ENCODE measurements at places on chromosomes 2 and 18. TPM values are rescaled to one million over a fixed set of nuclear protein-coding genes. Genes with fewer than 3 reads are reported as not detected.

DNA sequence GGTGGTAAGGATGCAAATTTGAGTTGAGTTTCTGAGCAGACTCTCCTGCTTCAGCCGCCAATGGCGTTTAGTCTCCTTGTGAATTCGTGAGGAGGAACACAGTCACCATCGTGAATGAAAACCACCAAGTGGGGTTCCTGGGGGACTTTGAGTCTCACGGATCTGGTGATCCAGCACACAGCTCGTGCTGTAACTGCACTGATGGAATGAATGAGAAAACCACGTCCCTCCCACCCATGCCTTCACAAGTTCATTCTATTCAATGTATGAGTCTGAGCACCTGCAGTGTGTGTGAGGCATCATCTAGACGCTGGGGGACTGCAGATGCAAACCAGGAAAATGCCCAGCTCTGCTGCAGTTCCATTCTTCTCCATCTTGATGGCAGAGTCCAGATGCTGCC, 127.9 kb downstream of the PIEZO2 start:
- H3K36me3 ChIP-seq = no peaks in the 10 kb centered on the region
- H3K27me3 ChIP-seq = no peaks in the 10 kb centered on the region
- H3K4me1 ChIP-seq = no peaks in the 10 kb centered on the region
- no peak for DNase-seq
- H3K27ac ChIP-seq = no peak overlapping the region

GRCh38 chr18:48996901-48997463, 46.2 kb upstream of the SMAD7 start:
- H3K4me1 ChIP-seq = peaks cover 44% of the 10 kb centered on the region
- peak; percentile 77 for DNase-seq
- peak overlapping the region; percentile 80 for H3K27ac ChIP-seq
- H3K27me3 ChIP-seq = no peaks in the 10 kb centered on the region
- no peaks in the 10 kb centered on the region for H3K36me3 ChIP-seq

GRCh38 chr2:81084101-81084500, 779.5 kb upstream of the LRRTM1 start:
- no peak for DNase-seq
- H3K36me3 ChIP-seq = no peaks in the 10 kb centered on the region
- H3K27me3 ChIP-seq = no peaks in the 10 kb centered on the region
- no peaks in the 10 kb centered on the region for H3K4me1 ChIP-seq
- H3K27ac ChIP-seq = no peak overlapping the region
- H3K4me3 ChIP-seq = no peak overlapping the region

- no peak overlapping the region for H3K4me3 ChIP-seq
- H3K27ac ChIP-seq = no peak overlapping the region
These were observed 469.7 kb upstream of the FANCL start for GRCh38 chr2:58710795-58711279.

- H3K27me3 ChIP-seq = no peaks in the 10 kb centered on the region
- no peak overlapping the region for H3K27ac ChIP-seq
- no peak for DNase-seq
- no peaks in the 10 kb centered on the region for H3K36me3 ChIP-seq
- H3K4me3 ChIP-seq = no peak overlapping the region
- no peaks in the 10 kb centered on the region for H3K4me1 ChIP-seq
These were observed 14.6 kb upstream of the TNS1 start for GRCh38 chr2:218017211-218018053.

GRCh38 chr2:98153481-98153880, 66.5 kb downstream of the VWA3B start:
- no peak overlapping the region for H3K4me3 ChIP-seq
- H3K4me1 ChIP-seq = no peaks in the 10 kb centered on the region
- no peaks in the 10 kb centered on the region for H3K27me3 ChIP-seq

C2orf80 gene
- total RNA-seq = not detected

DNA sequence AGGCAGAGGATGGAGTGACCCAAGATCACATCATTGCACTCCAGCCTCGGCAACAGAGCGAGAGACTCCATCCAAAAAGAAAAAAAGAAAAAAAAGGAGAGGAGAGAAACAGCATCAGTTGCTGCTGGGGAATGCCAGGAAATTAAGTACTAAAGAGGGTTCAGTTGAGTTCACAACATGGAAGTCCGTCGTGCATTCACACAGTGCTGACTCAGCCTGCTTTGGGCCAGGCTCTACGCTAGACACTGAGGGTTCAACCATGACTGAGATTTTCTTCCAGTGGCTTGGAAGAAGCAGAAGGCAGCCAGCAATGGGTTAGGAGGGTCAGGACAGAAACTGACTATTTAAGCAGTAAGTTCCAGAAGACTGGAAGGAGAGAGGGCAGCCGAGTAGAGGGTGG, 108.8 kb downstream of the FMNL2 start:
- no peak for DNase-seq
- peaks cover 16% of the 10 kb centered on the region for H3K4me1 ChIP-seq
- no peaks in the 10 kb centered on the region for H3K36me3 ChIP-seq
- no peak overlapping the region for H3K4me3 ChIP-seq

- no peaks in the 10 kb centered on the region for H3K27me3 ChIP-seq
- no peak for DNase-seq
- no peaks in the 10 kb centered on the region for H3K36me3 ChIP-seq
- no peak overlapping the region for H3K27ac ChIP-seq
These were observed 46.4 kb upstream of the MTCL1 start for GRCh38 chr18:8658858-8659485.

- no peaks in the 10 kb centered on the region for H3K36me3 ChIP-seq
- no peak for DNase-seq
- H3K4me1 ChIP-seq = peaks cover 6% of the 10 kb centered on the region
- no peak overlapping the region for H3K4me3 ChIP-seq
These were observed 2.8 kb upstream of the DIPK1C start for GRCh38 chr18:74459889-74460288.

DNA sequence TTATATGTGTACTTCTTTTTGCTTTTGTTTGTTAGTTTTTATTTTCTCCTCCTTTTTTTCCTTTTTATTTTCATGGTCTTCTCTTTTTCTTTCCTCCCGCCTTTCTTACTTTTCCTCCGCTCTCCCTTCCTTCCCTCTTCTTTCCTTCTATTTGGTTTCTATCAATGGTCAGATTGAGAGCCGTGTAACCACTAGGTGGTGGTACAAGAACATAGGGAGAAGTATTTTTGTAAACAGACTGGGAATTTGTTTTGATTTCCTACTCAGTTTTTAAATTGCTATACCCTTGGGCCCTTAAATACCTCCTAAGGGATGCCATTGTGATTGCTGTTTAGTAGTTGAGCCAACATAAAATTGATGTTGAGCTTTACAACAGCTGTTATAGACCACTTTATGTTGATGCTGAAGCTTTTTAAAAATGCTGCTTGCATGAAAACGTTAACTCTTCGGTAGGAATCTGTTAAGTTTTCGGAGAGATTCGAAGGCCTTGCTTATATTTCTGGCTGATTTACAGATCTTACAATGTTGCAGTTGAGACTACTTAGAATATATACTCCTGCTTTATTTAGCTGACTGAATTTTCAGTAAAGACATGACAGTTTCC, 124.2 kb downstream of the UBE2E3 start:
- H3K27ac ChIP-seq = no peak overlapping the region
- H3K27me3 ChIP-seq = no peaks in the 10 kb centered on the region
- DNase-seq = peak; percentile 65
- no peaks in the 10 kb centered on the region for H3K36me3 ChIP-seq
- no peaks in the 10 kb centered on the region for H3K4me1 ChIP-seq

SERPINB13 gene
- total RNA-seq = not detected

TMEM169 gene
- total RNA-seq = 1.8 TPM

DNA sequence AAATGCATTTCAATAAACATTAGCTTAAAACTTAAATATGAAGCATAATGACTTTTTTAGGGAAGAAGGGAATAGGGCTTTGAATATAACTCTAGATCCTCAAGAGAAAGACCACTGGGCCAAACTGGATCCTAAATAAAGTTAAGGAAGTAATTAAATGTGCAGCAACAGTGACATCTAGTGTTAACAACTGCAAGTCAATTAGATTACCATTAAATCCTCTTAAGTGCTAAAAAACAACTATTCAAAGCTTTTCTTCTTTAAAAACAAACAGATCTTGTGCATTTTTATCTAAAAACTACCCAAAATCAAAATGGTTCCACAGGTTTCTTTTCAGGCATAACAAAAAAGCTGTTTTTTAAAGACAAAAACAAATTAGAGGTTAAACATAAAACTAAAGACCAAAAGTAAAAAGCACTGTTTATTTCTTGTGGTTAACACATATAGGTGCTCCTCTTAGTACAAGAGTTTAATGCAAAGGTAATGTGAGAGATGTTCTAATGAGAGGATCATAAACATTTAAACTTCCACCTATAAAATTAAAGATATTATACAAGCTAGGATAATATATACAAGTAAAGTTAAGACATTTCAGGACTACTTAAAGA, 111.4 kb downstream of the THADA start:
- DNase-seq = peak; percentile 80
- peaks cover 19% of the 10 kb centered on the region for H3K4me1 ChIP-seq
- no peak overlapping the region for H3K27ac ChIP-seq
- no peak overlapping the region for H3K4me3 ChIP-seq
- H3K27me3 ChIP-seq = no peaks in the 10 kb centered on the region

DNA sequence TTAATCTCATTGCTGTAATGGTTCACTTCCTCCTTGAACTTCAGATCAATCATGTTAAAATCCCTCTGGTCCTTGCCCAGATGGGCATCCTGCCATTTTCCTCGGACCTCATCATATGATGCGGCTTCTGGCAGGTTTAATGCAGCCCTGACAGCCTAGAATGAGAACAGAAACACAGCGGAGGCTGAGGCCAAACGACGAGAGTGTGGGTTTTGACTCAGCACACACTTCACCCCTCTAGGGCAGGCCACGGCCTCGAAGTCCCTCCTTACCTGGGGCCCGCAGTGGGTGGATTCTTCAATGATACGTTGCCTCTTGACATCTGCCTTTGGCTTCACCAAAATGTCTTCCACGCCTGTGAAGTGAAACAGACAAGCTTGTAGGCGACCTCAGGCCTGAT, 56.8 kb downstream of the POLR1A start:
- H3K4me3 ChIP-seq = no peak overlapping the region
- H3K27me3 ChIP-seq = no peaks in the 10 kb centered on the region
- no peak overlapping the region for H3K27ac ChIP-seq
- no peaks in the 10 kb centered on the region for H3K4me1 ChIP-seq

GRCh38 chr2:183149489-183149888, 25.2 kb downstream of the NUP35 start:
- no peaks in the 10 kb centered on the region for H3K4me1 ChIP-seq
- no peaks in the 10 kb centered on the region for H3K27me3 ChIP-seq
- H3K27ac ChIP-seq = no peak overlapping the region
- H3K4me3 ChIP-seq = no peak overlapping the region

- H3K27ac ChIP-seq = no peak overlapping the region
- H3K27me3 ChIP-seq = no peaks in the 10 kb centered on the region
- no peaks in the 10 kb centered on the region for H3K36me3 ChIP-seq
- DNase-seq = no peak
- no peak overlapping the region for H3K4me3 ChIP-seq
- no peaks in the 10 kb centered on the region for H3K4me1 ChIP-seq
These were observed 35.6 kb upstream of the APCDD1 start for GRCh38 chr18:10418836-10419235.

CRYBA2 gene
- 0.90 TPM for total RNA-seq
